Left lung (tissue), 14 donors: ENCODE measurements at places on chromosomes 16 and 17. TPM values are rescaled to one million over a fixed set of nuclear protein-coding genes. Genes with fewer than 3 reads are reported as not detected.

Gene SULT1A2
- polyA plus RNA-seq, result 3.9 TPM

GRCh38 chr17:5511401-5512225, 25.2 kb downstream of the MIS12 start:
- peak; percentile 23 for DNase-seq

DNA sequence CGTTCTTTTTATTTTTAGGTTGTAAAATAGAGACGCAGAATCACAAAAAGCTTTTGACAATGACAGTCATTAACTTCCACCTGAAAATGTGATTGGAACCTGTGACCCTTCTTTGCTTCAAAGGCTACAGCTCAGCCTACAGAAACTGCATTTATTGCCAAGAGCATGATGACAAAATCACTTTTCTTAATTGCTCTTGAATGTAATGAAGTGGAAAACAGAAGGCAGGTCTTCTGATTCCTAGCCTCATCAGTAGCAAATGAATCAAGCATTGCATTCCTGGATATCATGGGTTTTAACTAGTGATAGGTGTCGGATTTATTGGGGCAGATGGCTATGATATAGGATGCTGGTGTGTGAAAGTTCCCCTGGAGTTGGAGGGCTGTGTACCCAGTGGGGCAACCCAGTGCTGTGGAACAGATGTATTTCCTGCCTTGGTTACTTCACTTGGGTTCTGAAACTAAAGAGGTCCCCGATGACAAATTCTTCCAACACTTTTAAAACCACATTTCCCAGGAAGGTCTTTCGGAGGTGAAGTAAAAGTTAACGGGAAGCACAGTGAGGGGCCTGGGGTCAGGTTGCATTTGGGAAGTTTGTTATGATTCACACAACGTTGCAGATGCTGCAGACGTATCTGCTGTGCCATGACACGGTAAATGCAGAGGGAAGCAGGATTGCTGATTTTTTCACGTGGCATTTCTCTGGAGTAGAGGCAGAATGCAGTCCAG, 127.5 kb downstream of the HS3ST3A1 start:
- DNase-seq, result no peak

DNA sequence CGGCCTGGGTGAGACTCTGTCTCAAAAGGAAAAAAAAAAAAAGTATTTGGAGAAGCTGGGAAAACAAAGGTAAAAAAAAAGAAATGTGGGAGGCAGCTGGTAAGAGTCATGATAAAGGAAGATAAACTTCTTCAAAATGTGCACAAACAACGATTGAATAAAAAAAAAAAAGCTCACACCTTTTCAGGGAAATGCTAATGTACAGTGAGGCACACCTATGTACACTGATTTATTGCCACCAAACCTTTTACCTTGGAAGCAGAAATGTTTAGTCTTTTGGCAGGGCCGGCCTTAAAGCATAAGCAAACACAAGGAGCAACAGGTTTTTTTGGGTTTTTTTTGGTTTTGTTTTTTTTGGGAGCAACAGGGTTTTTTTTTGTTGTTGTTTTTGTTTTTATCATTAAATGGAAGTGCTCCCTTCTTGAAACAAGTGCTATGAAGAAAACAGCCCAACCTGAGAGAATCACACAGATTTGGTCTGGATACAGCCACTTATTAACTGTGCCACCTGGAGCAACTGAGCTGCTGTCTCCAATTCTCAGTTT, 29.8 kb upstream of the KCNJ2 start:
- no peak for DNase-seq

- DNase-seq, result no peak
These were observed 45.7 kb downstream of the TMEM186 start for GRCh38 chr16:8751481-8752311.

DNA sequence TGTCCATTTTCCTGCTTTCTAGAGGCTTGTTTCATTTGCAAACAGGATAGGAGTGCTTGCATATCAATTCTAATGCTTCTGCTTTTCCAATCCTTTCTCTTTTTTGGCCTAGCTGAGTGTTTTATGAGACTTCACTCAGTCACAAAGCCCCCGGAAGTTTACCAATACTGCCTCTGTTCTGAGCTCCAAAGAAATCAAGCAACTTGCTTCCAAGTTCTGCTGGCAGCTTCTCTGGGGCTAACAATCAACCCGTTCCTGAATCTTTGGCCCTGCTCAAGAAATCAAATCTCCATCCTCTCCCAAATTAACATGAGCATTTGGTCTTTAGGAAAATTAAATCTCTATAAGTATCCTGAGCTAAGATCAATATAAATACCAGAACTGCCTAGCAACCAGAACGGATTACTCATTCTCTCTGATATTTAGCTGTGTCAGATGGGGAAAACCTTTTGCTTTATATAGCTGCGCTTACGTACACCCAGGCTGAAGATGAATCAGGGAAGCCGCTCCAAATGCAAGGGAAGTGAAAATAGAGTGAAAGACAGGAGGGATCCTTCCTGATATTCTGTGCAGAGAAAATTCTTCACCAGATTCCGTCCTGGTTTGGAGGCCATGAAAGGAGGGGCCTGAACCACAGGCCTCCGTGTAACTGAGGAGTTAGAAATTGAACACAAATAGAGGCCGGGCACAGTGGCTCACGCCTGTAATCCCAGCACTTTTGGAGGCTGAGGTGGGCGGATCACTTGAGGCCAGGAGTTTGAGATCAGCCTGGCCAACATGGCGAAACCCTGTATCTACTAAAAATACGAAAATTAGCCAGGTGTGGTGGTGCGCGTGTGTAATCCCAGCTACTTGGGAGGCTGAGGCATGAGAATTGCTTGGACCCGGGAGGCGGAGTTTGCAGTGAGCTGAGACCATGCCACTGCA, 23.3 kb upstream of the GRB2 start:
- no peak for DNase-seq
